ENCODE measurements at places on chromosomes 7 and 10.

- no peak for DNase-seq
Measured at GRCh38 chr7:50341724-50342123, 37.2 kb downstream of the IKZF1 start.

DNA sequence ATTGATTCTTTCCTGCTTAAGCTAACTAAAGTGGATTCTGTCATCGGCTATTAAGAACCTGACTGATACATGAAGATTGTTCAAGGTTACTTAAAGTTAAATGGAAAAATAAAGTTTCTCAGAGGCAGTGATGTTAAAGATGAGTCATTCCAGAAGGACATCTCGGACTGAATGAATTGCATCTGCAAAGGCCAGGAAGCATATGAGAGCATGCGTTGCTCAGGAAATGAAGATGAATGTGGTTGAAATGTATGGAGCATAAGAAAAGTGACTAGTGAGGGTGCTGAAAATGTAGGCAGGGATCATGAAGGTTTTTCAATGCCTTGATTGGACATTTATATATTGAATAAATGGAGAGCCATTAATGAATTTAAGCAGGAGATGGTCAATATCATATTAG is 133.9 kb upstream of the GHITM start:
- DNase-seq, result no peak

GRCh38 chr10:3468919-3469638 is 296.5 kb upstream of the PITRM1 start:
- no peak for DNase-seq

DNA sequence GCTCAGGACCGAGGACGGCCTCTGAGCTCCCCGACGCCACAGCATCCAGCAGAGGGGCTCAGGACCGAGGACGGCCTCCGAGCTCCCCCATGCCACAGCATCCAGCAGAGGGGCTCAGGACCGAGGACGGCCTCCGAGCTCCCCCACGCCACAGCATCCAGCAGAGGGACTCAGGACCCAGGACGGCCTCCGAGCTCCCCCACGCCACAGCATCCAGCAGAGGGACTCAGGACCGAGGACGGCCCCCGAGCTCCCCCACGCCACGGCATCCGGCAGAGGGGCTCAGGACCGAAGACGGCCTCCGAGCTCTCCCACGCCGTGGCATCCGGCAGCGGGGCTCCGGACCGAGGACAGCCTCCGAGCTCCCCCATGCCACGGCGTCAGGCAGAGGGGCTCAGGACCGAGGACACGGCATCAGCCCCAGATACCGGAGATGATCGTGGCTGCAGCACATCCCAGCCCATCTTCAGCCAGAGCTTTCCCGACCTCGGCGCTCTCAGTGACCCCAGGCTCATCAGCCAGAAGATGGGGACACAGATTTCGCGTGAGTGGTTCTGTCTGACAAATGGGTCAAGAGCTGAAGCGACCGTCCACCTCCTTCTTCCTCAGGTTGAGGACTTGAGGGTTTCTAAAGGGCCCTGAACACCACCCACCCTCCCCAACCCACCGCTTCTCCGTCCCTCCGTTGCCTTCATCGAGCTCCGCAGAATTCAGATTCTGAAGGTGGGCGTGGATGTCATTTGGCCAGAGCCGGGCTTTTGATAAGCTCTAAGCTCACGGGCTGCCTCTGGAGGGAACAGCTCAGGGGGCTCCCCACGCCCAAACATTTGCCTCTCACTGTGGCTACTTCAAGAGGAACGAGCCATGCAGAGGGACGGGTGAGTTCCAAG is 55.8 kb upstream of the DNAAF5 start:
- DNase-seq, result no peak

GRCh38 chr10:33335551-33335800 is 1.0 kb upstream of the NRP1 start:
- no peak for DNase-seq

DNA sequence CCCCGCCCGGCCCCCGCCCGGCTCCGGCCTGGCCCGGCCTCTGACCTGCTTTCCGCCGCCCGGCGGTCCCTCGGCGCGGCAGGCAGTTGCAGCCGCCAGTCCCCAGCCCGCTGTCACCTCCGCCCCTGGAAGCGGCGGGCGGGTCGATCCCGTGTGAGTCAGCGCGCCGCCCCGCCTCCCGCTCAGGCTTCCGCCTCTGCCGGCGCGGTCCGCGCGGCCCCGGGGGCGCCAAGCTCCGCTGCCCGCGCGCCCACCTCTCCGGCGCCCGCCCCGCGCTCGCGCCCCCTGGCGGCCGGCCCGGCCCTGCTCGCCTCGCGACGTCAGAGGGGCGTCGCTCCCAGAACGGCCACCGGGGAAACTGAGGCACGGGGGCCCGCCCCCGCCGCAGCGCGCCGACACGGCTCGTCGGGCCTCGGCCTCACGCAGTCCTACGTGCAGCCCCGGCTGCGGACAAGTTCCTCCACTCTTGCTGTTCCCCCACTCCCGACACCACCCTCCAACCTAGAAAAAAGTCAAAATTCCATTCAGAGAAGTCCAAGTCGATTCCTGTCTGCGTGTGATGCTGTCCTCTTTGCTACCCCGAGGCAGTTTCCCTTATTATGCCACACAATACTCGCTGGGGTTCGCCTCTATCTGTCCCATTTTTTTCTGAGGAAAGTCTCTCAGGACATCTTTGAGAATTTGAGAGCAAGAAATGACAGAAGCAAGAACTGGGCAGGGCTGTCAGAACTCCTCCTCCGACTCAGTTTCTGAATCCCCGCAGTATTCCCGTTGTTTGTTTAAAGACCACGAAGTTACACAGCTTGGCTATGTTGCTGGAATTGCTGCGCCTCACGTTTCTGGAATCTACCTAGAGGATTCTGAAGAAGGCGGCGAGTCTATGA is at the start of gene DNMBP:
Gene DNMBP (minus strand): TSS at position 155 of the 884 bp plus-strand sequence. CDS start 37,823 bp downstream, outside the sequence.
- peak; percentile 39 for DNase-seq

DNA sequence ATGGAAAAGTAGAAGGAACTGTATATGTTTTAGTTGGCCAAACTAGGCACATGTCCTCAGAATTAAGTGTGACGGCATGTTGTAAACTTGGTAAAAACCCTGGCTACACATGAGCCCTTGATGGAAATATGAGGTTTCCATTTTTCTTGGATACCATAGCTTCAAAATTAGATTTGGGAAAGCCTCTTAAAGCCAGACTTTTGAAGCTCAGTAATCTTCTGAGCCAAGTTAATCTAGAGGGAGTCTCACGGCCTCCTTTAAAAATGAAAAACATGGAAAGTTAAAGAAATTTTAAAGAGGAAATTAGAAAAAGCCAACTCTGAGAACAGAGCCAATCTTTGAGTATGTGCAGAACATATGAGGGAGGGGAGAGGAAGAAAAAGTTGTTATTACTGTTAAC is 376.0 kb downstream of the CTNNA3 start:
- DNase-seq, result no peak

DNA sequence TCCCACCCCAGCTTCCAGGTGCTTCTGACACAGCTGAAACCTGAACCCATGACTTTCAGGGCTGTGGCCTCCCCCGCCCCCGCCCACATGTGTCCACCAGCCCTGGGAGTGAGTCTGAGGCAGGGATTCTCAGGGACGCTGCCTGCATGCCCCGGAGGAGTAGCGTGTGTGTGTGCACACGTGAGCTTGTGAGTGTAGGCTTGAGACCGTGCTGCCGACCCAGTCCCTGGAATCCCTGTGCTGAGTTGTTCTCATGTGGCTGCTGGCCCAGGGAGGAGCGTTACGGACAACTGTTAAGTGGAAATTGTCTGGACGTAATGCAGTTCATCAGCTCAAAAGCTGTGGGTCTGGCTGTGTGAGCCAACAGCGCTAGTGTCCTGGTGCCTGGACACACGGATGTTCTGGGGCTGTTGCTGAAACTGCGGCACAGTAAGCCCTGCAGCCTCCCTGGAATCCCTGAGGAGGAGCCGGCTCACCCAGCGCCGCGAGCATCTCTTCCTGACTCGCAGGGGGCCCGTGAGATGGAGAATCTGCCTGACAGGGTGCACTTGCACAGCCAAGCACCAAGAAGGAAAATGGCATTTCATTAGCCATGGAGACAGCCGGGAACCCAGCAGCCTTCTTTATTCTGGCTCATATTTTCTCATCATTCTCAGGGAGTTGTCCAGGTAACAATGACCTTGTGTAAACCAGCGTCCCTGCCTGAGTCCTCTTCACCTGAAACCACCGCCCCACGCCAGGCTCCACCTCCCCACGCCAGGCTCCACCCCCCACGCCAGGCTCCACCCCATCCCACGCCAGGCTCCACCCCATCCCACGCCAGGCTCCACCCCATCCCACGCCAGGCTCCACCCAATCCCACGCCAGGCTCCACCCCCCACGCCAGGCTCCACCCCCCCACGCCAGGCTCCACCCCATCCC is 603.9 kb downstream of the PTPRN2 start:
- DNase-seq, result no peak

GRCh38 chr7:21572331-21573313 is 29.8 kb downstream of the DNAH11 start:
- DNase-seq, result no peak

DNA sequence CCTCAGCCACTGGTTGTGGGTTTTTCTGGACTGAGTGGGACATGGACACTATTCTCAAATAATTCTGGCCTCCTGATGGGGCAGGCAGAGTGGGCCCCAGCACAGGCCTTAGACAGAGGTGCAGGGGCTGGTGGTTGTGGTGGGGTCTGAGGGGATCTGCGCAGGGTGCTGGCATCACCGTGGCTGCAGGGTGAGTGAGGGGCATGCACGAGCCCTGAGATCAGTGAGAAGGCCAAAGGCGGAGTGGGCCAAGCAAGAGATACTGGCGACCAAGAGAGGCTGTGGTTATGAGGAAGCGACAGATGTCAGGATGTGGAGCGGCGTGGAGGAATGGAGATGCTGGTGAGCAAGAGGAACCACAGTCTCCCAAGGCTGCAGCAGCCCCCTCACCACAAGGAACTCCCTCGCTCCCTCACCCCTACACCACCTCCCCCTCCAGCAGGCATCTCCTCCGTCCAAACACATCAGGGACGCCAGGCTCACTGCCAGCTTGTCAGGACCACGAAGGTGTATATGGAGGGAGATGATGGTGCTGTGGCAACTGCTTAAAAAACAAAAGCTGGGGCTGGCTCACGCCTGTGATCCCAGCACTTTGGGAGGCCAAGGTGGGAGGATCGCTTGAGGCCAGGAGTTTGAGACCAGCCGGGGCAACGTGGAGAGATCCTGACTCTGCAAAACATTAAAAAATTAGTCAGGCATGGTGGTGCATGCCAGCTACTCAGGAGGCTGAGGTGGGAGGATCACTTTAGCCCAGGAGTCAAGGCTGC is 9.6 kb downstream of the PRF1 start:
- no peak for DNase-seq

GRCh38 chr7:17130281-17131059 is 168.0 kb upstream of the AHR start:
- no peak for DNase-seq

- DNase-seq, result no peak
Measured at GRCh38 chr10:68647672-68648341, 73.2 kb upstream of the CCAR1 start.

DNA sequence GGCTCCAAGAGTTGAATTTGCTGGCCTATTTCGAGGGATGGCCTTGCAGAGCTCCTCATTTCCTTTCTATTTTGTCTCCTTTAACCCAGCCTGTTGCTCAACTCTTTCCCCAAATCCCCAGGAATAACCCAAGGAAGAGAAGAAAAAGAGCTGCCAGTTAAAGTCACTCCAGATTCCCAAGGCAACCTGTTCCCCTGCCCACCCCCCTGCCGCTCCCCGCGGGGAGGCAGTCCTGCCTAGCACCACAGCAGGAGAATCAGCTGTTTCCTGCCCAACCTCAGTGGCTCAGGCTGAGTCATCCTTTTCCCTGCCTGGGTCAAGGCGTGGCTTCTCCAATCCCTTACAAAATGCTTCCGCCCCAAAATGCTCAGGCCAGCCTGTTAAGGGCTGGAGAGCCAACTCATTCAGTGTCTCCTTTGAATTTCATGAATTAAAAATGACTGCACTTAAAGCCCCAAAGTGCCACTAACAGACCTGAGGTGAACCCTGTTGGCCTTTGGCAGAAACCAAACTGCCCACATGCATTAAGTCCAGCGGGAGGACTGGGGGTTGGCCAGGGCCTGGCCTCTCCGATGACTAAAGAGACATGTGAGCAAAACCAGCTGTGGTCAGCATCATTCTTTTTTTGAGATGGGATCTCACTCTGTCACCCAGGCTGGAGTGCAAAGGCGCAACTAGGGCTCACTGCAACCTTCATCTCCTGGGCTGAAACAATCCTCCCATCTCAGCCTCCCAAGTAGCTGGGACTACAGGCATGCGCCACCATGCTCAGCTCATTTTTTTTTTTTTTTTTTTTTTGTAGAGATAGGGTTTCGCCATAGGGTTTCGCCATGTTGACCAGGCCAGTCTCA is 83.2 kb upstream of the KIF5B start:
- no peak for DNase-seq

DNA sequence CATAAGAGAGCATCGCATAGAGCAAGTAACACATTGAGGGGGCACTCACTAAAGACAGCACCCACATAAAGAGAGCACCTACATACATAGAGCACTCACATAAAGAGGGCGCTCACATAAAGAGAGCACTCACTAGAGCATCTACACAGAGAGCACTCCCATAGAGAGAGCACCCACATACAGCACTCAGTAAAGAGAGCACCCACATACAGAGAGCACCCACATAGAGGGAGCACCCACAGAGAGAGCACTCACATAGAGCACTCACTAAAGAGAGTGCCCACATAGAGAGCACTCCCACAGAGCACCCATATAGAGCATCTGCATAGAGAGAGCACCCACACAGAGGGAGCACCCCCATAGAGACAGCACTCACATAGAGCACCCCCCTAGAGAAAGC is 47.8 kb downstream of the INSIG1 start:
- no peak for DNase-seq

DNA sequence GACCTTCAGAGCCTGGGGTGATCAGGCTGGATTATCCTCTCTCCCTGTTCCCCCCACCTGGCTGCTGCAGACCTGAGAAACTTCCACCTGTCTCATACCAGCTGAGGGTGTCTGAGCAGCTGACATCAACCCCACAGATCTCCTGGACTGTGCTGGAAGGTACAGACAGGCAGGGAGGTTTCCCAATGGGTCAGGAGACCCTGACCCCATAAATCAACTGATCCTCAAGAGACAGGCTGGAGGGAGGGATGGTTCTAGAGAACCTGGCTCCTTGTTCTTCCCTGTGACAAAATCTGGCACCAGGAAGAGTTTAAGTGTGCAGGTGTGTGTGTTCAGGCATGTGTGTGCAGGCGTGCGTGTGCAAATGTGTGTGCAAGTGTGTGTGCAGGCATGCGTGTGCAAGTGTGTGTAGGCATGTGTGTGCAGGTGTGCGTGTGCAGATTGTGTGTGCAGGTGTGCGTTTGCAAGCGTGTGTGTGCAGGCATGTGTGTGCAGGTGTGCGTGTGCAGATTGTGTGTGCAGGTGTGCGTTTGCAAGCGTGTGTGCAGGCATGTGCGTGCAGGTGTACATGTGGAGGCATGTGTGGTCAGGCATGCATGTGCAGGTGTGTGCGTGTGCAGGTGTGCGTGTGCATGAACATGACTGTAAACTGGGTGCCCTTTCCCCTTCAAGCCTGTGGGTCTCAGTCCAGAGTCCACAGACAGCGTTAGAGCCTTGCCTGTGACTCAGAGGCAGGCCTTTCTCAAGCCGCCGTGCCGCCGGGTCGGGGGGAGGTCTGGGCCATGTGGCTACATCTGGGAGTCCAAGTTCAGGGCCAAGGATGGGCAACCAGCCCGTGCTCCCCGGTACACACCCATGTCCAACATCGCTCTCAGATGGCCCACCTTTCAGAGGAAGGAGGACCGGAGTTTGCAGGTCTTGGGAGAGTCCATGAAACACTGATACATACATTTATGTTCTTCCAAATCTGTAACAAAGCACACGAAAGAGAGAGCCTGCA is 50.1 kb upstream of the ELN start:
- DNase-seq, result no peak

GRCh38 chr10:14587540-14588083 is 187.1 kb downstream of the FAM107B start:
- no peak for DNase-seq

Measured in NCI-H1105 (cell line).